ENCODE measurements at places on chromosomes 13 and 19.

DNA sequence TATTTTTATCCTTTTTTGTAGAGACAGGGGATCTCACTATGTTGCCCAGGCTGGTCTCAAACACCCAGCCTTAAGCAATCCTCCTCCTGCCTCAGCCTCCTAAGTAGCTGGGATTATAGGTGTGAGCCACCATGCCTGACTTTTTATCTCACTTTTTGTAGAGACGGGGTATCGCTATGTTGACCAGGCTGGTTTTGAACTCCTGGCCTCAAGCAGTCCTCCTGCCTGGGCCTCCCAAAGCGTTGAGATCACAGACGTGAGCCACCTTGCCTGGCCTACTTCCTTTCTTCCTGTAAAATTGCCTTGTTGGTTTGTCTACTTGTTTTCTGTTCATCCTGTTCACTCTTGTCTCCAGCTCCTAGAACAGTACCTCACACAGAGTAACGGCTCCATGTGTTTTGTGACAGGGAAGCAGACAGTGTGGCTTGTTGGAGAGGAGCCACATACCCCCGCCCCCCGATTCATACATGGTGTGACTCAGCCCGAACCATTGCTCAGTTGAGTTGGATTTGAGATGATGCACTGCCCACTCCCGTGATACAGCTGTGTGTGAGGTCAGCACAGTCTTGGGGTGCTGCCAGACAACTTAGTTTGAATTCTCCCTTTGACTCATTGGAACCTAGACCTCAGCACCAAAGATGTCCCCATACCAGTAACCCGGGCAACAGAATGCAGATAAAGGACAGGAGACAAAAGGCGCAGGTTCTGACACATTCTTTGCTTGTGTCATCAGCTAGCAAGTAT is 34.2 kb downstream of the GPR42 start:
- peak; percentile 82 for DNase-seq

GRCh38 chr13:105153611-105154010 is 1381.9 kb downstream of the EFNB2 start:
- no peak for DNase-seq

DNA sequence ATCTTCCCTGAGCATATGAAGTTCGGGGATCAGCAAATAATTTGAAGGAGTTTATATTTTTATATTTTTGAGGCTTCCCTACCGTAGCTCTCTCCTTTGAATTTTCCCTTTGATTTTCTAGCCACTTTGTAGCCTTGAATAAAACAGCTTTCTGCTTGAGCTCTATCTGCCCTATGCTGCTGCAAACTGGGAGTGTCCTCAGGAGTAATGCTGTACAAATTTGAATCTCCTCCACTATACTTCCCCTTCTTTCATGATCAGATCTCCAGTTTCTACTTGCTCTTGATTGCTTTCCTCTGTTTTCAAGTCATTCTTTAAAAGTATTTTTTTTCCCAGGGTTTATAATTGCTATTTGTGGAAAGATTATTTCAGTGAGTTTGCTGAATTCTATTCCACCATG is 14.6 kb downstream of the PDS5B start:
- no peak for DNase-seq

DNA sequence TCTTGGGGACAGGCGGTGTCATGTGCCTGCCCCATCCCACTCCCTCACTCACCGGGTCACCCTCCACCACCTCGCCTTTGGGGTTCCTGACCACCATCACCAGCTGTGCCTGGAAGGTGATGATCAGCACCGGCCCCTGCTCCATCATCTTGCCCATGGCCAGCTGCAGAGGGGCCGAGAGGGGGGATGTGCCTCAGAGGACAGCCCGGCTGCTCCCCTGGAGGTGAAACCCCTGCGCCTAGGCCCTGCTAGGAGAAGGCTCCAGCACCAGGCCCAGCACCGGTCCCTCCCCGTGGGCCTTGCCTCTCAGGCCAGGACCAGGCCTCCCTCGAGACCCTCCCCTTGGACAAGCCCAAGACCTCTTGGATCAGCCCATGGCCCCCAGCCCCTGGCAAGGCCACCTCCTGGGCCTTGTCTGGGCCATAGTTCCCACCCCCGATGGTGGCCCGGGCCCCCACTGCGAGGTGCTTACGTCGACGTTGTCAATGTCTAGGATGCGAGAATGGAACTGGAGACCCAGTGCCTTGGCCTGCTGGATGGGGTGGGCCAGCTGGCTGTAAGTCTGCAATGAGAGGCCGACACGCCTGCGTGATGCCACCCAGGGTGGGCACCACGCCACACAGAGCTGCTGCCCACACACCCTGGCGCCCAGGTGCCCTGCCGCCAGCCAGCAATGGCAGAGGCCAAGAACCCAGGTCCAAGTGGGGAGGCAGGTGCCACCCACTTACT is 1.8 kb upstream of the CTXN1 start:
- no peak for DNase-seq

DNA sequence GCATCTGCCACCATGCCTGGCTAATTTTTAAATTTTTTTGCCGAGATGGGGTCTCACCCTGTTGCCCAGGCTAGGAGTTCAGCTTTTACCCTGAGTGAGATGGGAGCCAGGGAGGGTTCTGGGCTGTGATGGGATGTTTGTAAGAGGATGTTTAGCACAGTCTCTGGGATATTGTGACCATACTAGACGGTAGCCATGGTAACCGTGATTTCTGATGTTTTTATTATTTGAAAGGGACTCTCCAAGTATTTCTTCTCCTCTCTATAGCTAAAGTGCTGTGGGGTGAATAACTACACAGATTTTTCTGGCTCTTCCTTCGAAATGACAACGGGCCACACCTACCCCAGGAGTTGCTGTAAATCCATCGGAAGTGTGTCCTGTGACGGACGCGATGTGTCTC is 10.4 kb downstream of the TSPAN16 start:
- DNase-seq: no peak

DNA sequence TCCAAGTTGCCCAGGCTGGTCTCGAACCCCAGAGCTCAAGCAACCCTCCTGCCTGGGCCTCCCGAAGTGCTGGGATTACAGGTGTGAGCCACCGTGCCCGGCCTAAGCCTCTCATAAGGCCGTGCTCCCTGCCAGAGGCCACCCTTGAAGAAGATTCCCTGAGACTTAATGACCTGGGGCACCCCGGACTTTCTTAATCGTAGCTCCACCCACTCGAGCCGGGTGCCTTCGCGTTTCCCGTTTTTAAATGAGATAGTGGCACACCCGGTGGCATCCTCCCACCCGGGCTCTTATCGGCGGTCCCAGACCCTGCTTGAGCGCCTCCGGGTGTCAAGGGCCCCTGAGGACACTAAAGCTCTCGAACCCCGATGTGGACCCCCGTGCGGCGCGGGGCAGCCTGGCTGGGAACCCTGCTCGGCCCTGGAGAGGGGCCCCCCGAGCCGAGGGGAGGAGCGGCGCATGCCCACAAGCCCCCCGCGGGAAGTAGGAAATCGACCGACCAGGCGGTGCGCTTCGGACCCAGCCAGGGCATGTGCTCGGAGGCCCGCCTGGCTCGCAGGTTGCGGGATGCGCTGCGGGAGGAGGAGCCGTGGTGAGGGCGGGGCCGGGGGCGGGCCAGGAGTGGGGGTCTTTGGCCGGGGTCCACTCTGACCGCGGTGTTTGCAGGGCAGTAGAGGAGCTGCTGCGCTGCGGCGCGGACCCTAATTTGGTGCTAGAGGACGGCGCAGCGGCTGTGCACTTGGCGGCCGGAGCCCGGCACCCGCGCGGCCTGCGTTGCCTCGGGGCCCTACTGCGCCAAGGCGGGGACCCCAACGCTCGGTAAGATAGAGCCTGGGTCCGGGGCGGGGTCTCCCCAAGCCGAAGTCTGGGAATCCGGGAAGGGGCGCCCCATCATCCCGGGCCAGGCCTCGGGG is at the start of gene ANKLE1:
Gene ANKLE1 (plus strand): TSS at position 511 of the 914 bp plus-strand sequence. CDS start 20 bp downstream, at position 531.
- DNase-seq: peak; percentile 67

GRCh38 chr19:30406220-30407067 is 34.3 kb downstream of the ZNF536 start:
- no peak for DNase-seq

GRCh38 chr19:4369888-4370260 is 26.5 kb downstream of the MPND start:
- peak; percentile 89 for DNase-seq

GRCh38 chr13:91185294-91185863 is 162.1 kb upstream of the MIR17HG start:
- DNase-seq: no peak

GRCh38 chr19:44747739-44748425 is 626 bp upstream of the BCL3 start:
- peak; percentile 59 for DNase-seq

DNA sequence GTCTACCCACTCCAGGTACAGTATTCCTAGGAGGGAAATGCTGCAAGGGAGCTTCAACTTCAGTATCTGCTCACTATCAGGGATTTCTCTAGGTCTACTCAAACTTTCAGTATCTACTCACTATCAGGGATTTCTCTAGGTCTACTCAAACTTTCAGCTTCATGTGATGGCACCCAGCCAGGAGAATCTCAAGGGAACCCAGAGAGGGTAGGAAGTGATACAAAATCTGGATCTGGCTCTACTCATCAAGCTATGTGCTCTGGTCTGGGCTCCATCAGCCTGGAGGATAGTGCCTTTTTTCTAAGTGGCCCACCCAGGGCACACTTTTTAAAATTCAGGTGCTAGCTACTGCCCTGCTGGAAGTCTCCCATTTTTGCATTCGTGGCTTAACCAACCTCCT is 52.3 kb upstream of the FNDC3A start:
- no peak for DNase-seq

DNA sequence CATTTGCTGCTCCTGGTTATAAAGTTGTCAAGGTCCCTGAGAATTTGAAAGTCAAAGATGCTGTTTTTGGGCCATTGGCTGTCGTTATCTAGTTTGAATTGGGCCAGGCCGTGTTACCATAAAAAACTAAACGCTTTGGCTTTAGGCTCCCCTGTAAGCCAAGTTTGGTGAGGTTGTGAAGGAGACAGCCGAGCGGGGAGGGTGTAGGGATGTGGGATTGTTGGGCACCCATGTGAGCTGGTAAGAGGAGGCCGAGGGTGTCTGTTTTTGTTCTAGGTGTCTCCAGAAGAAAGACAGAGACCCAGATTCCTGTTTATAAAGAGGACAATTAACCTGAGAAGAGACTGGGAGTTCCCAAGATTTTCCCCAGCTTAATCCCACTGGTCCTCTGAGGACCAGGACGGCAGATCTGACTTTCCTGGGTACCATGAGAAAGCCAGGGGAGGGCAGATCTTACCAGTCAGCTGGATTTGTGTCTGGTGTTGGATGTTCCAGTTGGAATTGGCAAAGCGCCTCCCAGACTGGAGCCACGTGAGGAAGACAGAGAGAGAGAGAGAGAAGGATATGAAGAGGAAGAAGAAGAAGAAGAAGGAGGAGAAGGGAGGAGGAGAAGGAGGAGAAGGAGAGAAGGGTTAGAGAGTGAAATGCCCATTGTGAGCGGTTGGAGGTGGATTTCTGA is 25.1 kb downstream of the TMEM255B start:
- no peak for DNase-seq

DNA sequence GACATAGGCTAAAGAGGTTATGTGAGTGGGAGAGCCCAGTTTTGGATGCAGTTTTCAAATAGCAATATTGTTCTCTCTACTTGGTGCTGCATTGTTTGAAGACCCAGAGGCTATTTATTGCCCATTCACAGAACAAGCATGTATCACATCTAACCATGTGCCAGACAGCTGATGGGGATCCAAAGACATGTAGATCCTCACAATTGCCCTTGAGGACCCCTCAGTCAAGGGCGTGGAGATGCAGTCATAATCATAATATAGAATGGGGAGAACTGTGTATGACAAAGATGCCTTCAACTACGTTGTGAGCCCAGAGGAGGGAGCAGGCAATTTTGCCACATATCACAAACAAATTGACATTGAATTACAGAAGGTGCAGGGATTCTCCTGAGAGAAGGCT is 70.5 kb downstream of the NHLRC3 start:
- DNase-seq: no peak

GRCh38 chr19:4291184-4291732 is 10.9 kb downstream of the TMIGD2 start:
- no peak for DNase-seq

DNA sequence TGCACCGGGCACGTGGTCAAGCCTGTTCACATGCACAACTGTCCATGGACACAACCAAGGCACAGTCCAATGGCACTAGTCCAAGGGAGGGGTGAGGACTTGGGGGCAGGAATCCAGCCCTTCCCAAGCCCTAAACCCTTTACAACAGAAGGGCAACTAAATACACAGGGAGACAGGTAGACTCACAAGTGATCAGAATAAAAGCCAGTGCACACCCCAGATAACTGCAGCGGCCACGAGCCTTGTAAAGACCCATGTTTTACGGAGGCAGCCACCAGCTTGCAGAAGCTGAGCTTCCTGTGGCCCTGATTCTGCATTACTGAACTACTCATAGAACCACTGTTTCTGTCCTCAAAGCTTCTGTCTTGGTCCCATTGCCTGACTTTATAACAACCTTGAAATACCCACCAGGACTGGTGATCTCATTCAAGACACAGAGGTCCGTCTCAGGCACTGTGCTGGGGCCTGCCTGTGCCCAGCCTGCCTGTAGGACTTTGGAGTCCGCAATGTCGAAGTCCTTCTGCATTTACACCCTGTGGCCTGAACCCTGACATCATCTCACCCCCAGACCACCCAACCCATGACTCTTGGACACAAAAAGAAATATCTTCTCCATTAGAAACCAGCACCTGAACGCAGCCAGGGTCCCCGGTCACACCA is 181.2 kb downstream of the COL4A1 start:
- no peak for DNase-seq

DNA sequence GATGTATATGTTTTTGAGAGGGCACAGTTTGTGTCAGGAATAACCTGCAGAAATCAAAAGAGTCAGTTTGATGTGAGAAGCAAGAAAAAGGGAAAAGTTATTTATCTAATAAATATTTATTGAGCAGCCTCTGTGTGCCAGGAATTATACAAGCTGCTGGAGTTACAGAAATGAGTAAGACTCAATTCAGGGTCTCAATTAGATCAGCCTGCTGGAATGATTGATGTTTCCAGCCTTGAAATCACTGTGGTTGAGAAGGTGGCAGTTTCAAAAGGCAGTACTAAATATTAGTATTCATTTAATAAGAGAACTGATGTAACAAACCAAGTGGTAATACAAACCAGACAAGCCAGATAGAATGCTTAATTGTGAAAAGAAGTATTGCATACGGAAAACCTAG is 782.4 kb upstream of the GPC6 start:
- DNase-seq: no peak

GRCh38 chr13:22126433-22127021 is 455.7 kb downstream of the FGF9 start:
- no peak for DNase-seq

GRCh38 chr13:109906976-109907375 is 120.6 kb upstream of the IRS2 start:
- no peak for DNase-seq

DNA sequence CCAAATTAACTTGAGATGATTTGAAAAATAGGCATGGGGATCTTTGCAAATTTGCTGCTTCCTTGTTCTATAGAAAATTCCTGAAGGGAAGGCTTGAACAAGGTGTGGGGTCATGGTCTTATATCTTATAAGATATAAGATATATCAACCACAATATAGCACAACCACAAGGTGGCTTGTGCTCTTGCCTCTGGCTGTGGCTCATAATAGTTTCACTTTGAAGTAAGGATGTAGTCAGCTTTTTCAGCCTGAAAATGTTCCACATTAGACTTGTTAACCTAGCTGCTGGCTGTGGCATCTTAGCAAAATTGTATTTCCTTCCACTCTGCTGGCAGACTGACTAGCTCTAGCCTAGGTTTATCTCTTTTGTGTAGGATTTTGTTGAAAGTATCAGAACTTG is 169.7 kb downstream of the KLF5 start:
- no peak for DNase-seq

GRCh38 chr13:47146136-47146535 is 249.3 kb upstream of the HTR2A start:
- DNase-seq: no peak

GRCh38 chr19:31986951-31987350 is 358.5 kb upstream of the ZNF507 start:
- no peak for DNase-seq
